HS-5 (cell line): ENCODE measurements at places on chromosomes 2 and 18.

- DNase-seq = no peak
These were observed 54.3 kb upstream of the RMDN2 start for GRCh38 chr2:37870829-37871228.

GRCh38 chr2:158498749-158499136 is 42.0 kb downstream of the PKP4 start:
- no peak for DNase-seq

DNA sequence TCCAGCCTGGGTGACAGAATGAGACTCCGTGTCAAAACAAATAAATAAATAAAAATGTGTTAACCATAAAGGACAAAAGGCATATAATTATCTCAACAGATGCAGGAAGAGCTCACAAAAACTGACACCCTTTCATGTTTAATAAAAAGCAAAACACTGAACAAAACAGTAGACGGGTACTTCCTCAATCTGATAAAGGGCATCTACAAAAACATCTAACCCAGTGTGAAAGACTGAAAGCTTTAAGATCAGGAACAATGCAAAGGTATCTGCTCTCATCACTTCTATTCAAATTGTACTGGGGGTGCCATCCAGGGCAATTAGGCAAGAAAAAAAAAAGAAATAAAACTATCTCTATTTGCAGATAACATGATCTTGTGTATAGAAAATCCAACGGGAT is 11.7 kb upstream of the NCL start:
- DNase-seq = no peak

DNA sequence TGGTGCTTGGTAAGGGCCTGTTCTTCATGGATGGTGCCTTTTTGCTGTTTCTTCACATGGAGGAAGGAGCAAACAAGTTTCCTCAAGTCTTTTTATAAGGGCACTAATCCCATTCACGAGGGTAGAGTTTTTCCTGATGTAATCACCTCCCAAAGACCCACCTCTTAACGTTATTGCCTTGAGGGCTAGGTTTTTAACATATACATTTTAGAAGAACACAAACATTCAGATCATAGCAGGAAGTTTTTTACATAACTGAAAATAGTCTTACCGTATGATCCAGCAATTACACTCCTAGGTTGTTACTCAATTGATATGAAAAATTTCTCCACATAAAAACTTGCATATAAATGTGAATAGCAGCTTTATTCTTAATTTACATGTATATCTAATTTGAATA is 976.3 kb downstream of the DSC3 start:
- DNase-seq = no peak

- DNase-seq = no peak
These were observed 9.6 kb upstream of the PROM2 start for GRCh38 chr2:95264624-95265023.

DNA sequence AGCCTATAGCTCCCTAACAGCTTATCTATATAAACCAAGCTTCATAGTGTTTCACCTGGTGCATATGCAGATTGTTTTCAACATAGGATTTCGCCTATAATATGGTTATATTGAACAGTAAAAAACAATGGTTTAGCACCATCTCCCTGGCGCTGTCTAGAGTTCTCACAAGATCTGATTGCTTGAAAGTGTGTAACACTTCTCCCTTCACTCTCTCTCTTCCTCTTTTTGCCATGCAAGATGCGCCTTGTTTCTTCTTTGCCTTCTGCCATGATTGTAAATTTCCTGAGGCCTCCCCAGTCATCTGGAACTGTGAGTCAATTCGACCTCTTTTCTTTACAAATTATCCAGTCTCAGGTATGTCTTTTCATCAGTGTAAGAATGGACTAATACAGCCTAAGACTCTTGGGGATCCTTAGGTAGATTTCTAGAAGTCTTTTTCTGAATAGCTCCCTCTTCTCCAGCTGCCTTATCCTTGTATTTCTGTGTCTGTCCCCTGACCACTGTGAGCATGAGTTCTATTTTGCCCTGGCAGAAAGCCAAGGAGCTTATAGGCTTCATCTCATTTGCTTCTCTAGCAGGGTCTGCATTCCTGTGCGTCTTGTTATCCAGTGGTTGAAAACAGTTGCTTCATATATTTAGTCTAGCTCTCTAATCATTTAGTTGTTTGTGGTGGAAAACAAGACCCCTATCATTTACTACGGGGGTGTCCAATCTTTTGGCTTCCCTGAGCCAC is 401.6 kb downstream of the GPD2 start:
- DNase-seq = no peak

DNA sequence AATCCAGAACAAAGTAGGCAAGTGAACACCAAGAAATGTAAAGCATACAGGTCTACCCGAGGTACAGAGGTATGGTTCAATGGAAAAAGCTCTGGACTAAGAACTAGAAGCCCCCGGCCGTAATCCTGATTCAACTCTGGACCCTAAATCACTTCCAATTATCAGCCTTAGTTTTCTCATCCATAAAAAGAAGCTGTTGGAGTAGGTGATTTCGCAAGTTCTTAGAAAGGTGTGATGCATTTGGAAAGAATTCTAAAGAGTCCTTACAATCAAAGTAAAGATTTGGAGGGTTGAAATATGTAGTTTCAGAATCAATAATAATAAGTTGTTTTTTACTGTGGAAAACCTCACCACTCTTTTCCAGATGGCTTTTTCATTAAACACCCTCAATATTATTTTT is 622.1 kb upstream of the ID2 start:
- no peak for DNase-seq

- no peak for DNase-seq
These were observed 320.0 kb downstream of the LRATD1 start for GRCh38 chr2:14952400-14952963.

GRCh38 chr2:238138331-238139195 is at the start of gene KLHL30:
Gene KLHL30, plus strand, starts transcription at chr2:238138668. Its CDS starts 2,087 bp downstream, at chr2:238140755.
- no peak for DNase-seq

DNA sequence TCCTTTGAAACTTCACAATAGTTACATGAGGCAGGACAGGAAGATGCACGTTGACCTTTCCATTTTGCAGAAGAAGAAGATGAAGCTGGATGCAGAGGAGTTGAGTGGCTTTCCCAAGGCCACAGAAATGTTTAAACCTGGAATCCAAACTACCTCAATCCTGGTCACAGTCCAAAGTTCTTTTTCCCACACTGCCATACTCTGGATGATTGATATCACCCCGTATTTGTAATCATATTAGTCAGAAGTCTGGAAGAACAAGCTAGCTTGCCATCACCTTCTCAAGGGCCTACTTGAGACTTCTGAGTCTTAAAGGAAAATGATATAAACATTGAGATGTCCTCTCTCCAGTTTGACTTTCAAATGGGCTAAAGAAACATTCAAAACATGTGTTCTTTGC is 190.1 kb downstream of the LNPK start:
- no peak for DNase-seq

DNA sequence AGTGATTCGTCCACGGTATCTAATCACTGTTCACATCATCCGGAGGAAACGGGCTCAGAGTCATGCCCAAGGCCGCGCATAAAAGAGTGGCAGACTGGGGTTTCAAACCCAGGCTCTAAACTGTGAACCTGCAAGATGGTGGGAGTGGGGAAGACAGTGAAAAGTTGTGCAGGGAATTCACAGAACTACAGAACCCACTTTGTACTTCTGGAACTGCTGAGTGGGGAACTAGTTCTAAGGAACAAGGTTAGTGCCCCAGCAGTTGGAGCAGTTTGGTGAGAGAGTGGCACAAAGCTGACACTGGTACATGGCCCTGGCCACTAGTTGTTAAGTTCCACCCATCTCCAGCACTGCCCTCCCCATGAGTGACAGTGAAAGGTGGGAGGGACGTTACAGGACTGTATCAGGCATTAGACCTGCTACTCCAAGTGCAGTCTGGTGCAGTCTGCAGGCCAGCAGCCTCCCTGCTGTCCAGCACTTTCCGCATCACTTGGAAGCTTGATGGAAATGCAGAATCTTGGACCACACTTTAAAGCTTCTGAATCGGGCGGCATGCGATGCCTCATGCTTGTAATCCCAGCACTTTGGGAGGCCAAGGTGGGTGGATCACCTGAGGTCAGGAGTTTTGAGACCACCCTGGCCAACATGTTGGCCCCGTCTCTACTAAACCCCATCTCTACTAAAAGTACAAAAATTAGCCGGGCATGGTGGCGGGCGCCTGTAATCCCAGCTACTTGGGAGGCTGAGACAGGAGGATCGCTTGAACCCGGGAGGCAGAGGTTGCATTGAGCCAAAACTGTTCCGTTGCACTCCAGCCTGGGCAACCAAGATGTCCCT is 47.3 kb downstream of the C2orf42 start:
- DNase-seq = no peak

DNA sequence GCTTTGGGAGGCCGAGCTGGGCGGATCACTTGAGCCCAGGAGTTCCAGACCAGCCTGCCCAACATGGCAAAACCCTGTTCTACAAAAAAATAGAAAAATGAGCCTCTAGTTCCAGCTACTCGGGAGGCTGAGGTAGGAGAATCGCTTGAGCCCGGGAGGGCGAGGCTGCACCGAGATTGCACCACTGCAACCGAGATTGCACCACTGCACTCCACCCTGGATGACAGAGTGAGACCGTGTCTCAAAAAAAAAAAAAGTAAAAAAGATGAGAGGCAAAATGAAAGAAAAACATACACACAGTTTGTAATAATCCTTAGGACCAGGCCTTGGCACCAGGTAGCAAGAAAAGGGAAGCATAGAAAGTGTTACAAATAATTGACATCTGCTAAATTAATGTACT is 22.0 kb downstream of the RBM43 start:
- DNase-seq = no peak
